Smooth muscle cell of the pulmonary artery (primary cell): ENCODE measurements at places on chromosomes 1 and 21. TPM values are rescaled to one million over a fixed set of nuclear protein-coding genes. Genes with fewer than 3 reads are reported as not detected.

NHLH1 gene
- 0.07 TPM in 2 replicates for total RNA-seq

C1orf53 gene
- 1.4 and 2.1 TPM in 2 replicates for total RNA-seq

FCRL5 gene
- not detected in 2 replicates for total RNA-seq

HPCAL4 gene
- not detected in 2 replicates for total RNA-seq

CFHR4 gene
- not detected in 2 replicates for total RNA-seq

GSTM5 gene
- 4.1 and 5.0 TPM in 2 replicates for total RNA-seq

PPIAL4G gene
- total RNA-seq: not detected in 2 replicates

LHX8 gene
- total RNA-seq: not detected in 2 replicates

WNT2B gene
- total RNA-seq: 4.7 and 6.1 TPM in 2 replicates

CFHR1 gene
- 0.36 and 1.6 TPM in 2 replicates for total RNA-seq

PRELP gene
- 2.5 and 10.8 TPM in 2 replicates for total RNA-seq

DTL gene
- total RNA-seq: 2.0 and 6.3 TPM in 2 replicates

PTGER3 gene
- total RNA-seq: 2.8 and 16.2 TPM in 2 replicates

HES3 gene
- not detected in 2 replicates for total RNA-seq

KCTD3 gene
- 49.7 and 93.3 TPM in 2 replicates for total RNA-seq

FAM131C gene
- 0.69 and 0.85 TPM in 2 replicates for total RNA-seq

CGN gene
- total RNA-seq: 0.13 TPM in 1 of 2 replicates, not detected in the other

RGS8 gene
- total RNA-seq: not detected in 2 replicates

BEST4 gene
- total RNA-seq: 0.07 and 0.20 TPM in 2 replicates

HSF2BP gene
- 1.3 and 2.8 TPM in 2 replicates for total RNA-seq

MIXL1 gene
- not detected in 2 replicates for total RNA-seq

OR2T29 gene
- total RNA-seq: not detected in 2 replicates

C1QA gene
- not detected in 2 replicates for total RNA-seq

UBL4B gene
- total RNA-seq: not detected in 2 replicates
